ENCODE measurements at places on chromosomes 6 and 20.

DNA sequence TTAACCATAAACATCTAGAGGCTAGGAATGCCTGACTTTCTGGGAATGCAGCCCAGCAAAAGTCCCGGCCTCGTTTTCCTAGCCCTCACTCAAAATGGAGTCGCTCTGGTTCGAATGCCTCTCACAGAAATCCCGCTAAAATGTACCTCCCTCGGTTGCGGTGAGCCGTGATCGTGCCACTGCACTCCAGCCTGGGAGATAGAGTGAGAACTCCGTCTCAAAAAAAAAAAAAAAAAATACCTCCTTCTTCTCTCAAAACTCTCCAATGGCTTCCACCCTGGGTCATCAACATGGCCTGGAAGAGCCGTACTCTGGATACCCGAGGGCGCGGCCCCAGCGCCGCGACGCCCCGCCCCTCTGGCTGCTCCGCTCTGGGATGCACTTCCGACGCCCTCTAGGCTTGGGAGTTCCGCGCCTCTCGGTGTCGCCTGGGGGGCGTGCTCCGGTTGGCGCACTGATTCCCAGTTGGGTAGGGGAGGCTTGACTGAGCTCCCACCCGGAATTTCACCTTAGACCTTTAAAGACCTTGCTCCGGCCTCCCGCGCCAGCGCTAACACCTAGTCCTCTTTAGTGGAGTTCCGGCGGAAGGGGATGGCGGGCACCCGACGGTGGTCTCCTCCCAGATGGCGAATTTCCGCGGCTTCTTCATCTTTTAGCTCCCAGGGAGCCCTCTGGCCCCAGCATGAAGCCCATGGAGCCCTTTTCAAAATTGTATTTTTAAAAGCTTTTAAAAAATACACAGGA, 12.3 kb downstream of the HMGN4 start:
- DNase-seq = peak; percentile 63

DNA sequence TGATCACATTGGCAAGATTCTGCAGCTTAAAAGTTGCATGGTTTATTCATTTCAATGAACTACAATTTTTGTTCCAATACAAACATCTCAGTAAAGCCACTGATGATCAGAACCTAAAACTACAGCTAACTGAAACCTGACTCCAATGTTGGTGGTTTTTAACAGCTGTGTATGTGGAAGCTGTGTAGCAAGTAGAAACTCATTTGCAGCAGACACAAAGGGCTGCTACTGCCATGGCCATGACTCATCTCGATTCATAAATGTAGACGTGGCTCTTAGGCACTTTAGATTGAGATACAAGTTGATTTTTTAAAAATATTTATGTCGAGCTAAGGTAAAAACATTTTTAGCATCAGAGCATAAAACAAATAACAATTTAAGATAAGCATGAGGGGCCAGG, 19.5 kb upstream of the MAP3K4 start:
- no peak for DNase-seq

- no peak for DNase-seq
Measured at GRCh38 chr20:57315083-57315975, 14.3 kb upstream of the SPO11 start.

DNA sequence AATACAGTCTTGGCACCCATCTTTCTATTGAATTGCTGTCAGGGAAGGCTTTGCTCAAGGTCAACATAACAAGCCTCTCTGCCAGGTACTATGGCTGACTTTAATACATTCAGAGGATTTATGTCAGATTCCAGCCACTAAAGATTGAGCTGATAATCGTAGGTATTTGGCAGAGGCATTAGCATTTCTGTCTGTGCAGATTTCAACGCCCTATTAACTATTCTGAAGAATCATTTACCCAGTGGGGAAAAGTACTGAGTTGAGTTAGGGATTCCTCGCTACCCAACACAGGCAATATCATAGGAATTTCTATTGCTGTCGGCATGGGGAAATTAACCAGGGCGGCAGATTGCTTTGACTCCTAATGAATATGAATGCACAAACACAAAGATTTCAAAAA, 233.7 kb upstream of the SPTLC3 start:
- DNase-seq = no peak

GRCh38 chr6:35025232-35026188, 115.6 kb downstream of the TCP11 start:
- no peak for DNase-seq

DNA sequence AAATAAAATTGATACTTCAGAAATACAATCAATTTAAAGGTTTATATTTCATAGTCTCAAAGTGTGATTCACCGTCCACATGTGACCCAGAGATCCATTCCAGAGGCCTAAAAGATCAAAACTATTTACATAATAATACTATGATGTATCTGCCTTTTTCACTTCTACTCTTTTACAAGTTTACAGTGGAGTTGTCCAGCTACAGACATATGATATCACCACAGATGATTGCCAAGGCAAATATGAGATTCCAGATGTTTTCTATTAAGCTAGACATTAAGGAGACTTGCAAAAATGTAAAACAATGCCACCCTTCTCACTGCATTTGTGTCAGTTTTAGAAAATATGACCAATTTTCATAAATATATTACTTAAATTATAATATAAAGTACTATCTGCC, 443.7 kb downstream of the GJA1 start:
- DNase-seq = no peak

DNA sequence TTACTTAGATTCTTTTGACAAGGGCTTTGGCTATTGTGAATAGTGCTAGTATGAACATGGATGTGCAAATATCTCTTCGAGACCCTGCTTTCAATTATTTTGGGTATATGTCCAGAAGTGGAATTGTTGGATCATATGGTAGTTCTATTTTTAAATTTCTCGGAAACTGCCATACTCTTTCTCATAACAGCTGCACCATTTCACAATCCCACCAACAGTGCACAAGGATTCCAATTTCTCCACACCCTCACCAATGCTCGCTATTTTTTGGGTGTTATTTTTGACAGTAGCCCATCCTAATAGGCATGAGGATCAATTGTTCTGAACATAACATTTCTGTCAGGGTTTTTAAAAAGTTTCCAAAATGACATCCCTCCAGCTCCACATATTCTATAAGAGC, 69.2 kb upstream of the ESR1 start:
- no peak for DNase-seq

- no peak for DNase-seq
Measured at GRCh38 chr20:10276878-10277580, 58.4 kb downstream of the SNAP25 start.

GRCh38 chr6:40928763-40929162, 110.3 kb downstream of the UNC5CL start:
- no peak for DNase-seq

DNA sequence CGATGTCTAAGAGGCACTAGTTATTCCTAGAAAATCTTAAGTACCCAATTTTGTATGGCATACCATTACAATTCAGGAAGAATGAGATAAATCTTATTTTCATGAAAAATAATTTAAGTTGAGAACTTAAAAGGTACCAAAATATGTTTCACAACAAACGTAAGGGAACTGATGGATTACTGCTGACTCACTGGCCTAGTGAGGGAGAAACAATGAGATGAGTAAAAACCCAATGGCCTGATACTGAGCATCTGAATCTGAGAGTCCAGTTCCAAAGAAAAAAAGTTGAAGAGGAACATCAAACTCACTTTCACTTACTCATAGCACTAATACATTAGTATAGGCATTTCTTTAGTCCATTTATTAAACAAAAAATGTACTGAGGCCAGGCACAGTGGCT, 56.0 kb downstream of the MDN1 start:
- no peak for DNase-seq

GRCh38 chr6:43781941-43782704, 12.1 kb downstream of the VEGFA start:
- DNase-seq = no peak

GRCh38 chr6:165186041-165186440, 123.4 kb downstream of the C6orf118 start:
- no peak for DNase-seq

DNA sequence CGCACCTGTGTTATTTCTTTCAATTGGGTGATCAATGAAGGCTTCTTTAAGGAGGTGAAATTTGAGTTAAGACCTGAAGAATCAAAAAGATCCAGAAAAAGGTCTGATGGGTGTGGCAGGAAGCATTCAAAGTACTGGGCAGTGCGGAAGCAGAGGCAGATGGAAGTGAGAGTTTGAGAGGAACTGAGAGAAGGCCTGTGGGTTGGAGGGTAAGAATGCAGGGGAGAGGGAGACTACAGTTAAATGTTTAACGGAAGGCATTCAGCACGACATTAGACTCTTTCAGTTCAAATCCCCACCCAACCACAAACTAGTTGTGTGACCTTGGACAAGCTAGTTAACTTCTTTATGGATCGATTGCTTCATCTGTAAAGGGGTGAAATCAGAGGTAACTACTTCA, 50.5 kb upstream of the GCM1 start:
- DNase-seq = no peak

DNA sequence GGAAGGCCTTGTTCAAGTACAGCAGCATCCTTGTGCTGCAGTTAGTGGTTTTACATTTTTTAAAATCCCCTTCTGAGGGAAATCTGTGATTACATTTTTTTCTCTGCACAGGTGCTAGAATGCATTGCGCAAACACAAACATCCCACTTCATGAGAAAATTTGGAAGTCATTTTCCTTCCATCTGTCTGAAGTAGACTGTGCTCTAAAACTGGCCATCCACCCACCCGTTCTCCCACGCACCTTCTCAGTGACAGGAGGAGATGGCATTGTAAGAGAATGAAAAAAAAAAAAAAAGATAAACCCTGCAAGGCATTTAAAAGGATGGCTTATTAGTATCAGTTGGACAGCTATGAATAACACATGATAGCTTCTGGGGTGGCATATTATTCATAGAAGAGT, 65.0 kb downstream of the SOBP start:
- no peak for DNase-seq

DNA sequence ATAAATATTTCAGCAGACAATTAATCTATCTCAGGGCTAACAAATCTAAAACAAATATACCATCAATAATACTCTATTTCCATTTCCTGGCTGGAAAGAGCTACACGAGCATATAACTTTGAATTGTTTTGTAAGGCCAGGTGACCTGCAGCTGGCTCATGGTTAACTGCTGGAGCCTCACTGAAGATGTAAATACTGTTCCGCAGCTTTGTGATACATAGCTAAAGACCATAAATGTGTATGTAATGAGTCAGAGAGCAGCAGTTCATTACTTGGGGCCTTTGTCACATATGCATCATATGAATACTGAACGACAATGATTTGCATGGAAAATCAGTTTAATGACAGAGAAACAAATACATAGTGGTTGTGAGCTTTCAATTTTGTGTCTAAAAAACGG, 109.4 kb upstream of the CCN2 start:
- no peak for DNase-seq

DNA sequence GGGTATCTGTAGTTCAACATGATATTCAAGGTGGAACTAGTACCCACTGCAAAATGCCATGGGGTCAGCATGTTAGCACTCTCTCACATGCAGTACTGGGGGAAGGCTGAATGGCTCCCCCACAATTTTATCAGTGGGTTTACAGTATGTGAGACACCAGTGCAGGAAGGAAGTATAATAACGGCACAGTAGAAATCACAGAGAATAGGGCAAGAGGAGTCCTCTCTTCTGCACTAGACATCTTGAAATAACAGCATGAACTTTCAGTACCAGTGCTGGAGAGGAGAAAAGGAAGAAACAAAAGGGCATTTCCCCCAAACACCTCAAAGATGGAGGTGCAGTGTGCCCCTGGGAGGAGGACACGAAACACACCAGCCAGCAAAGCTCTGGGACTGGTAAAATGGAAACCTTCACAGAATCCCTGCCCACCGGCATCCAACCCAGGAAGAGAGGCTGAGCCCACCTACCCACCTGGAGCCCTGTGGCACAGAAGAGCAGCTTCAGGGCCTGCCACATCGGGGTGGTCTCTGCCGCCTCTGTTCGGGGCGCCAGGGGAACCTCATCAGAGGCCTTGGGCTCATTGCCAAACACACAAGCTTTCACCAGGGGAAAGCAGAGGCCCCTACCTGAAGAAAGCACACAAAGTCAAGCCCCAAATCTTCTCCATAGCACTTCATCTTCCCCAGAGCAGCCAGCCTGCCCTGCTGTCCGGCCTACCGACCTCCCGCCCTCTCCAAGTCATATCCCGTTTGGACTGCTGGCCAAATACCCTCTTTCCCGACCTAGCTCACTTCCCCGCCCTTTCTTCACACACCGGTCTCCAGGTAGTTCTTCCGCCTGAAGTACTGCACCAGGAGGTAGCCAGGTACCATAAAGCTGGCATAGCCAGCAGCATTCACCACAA, 1.2 kb downstream of the SLC35B2 start:
- DNase-seq = no peak

DNA sequence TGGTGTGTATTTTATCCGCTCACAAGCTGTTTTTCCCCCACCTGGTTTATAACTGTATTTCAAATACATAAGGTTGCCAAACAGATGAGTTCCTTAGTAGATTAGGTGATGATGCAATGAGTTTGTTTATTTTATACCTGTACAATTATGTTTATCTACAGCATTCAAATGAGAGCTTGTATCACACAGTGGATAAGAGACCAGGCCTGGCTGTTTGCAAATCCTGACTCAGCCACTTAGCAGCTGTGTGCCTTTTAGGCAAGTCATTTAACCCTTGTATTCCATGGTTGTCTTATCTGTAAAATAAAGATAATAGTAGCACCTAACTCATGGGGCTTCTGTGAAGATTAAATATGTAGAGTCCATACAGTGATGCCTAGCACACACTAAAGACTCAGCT, 143.7 kb downstream of the MOXD1 start:
- DNase-seq = no peak

Data from activated naive CD4-positive, alpha-beta T cell treated with anti-CD3 and anti-CD28 coated beads, Interleukin-2, amount 10 ng/mL, durations not matched to agents 7 days and 5 days (primary cell).